ENCODE measurements at places on chromosomes 3 and 15.

DNA sequence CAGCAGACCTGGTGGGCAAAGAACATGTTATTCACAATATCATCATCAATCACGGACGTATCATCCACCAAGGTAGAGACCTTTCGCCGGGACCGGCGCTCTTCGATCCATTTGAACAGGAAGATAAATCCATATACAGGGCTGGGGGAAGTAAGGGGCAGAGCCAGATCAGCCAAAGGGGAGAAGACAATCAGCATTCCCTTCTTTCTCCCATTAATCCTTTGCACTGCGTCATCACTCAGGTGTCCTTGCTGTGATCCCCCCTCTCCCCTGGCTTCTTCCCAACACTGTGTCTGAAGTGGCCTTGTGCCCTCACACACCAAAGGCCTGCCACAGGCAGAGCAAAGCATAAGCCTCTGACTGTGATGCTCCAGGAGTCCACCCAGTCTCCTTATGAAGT, 36.4 kb downstream of the SEMA3G start:
- no peak for DNase-seq

DNA sequence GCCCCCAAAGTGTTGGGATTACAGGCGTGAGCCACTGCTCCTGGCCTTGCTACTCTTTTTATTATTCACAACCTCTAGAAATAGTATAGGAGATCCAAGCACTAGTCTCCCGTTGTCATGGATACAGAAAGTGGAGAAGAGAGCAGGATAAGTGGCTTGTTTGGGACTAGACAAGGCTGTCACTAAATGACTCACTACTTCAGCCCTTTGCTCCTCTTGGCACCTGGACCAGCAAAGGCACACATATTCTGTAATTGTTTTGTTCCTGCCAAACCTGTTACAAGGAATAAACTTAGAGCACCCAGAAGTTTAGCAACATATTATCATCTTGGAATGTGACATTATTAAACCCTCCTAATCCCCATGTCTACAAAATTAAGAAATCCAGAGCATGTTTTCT, 427.2 kb upstream of the THBS1 start:
- DNase-seq: peak; percentile 61

- DNase-seq: no peak
Measured at GRCh38 chr3:159964166-159964973, 24.3 kb upstream of the IL12A start.

DNA sequence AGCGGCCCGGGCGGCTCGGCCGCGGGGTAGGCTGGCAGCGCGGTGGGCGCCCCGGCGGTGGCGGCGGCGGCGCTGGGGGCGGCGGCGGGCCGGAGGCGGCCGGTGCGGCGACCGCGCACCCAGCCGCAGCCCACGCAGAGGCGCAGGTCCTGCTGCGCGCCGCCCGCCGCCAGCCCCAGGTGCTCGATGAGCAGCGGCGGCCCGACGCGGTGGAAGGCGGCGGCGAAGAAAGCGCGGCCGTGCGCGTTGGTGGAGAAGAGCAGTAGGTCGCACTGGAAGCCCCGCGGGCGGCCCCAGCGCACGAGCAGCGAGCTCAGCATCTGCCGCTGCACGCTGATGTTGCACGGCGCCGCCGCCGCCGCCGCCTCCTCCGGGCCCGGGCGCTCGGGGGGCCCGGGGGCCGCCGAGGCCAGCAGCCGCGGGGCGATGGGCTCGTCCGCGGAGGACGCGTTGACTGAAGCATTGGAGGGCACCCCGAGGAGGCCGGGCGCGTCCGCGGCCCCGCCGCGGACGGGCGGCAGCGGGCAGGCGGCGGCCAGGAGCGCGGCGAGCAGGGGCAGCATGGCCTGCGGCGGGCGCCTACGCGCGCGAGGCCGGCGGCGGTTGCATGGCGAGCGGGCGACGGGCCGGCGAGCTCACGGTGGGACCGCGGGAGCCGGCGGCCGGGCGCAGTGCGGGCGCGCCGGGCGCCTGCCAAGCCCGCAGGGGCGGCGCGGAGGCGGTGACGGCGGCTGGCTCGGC, 452 bp downstream of the TMEM158 start:
- peak; percentile 55 for DNase-seq

- DNase-seq: peak; percentile 54
Measured at GRCh38 chr3:37712918-37713817, 148.5 kb upstream of the CTDSPL start.

Data from brain (organoid and tissue), 16 donors.